Spleen (tissue), 13 donors: ENCODE measurements at places on chromosomes 13 and 19. TPM values are rescaled to one million over a fixed set of nuclear protein-coding genes. Genes with fewer than 3 reads are reported as not detected.
A peak's percentile ranks its signal among the peaks of the same experiment; 100 is the strongest.

TEX26 gene
- total RNA-seq = not detected

PHLDB3 gene
- 23.0 TPM for total RNA-seq

SRRM5 gene
- 0.59 TPM for total RNA-seq

CEBPA gene
- total RNA-seq = 17.8 TPM

KLK5 gene
- not detected for total RNA-seq

ASPDH gene
- total RNA-seq = not detected

OR7A5 gene
- not detected for total RNA-seq

PLPP2 gene
- 2.8 TPM for total RNA-seq

MBD3L4 gene
- not detected for total RNA-seq

FGF9 gene
- total RNA-seq = not detected

PRR20C gene
- total RNA-seq = not detected

SYNE4 gene
- total RNA-seq = 1.3 TPM

GRCh38 chr19:22595918-22596341, 38.2 kb upstream of the ZNF492 start:
- H3K4me1 ChIP-seq = no peaks in the 10 kb centered on the region
- no peak overlapping the region for H3K4me3 ChIP-seq
- no peaks in the 10 kb centered on the region for H3K27me3 ChIP-seq
- no peak for DNase-seq
- no peak overlapping the region for H3K27ac ChIP-seq

DNA sequence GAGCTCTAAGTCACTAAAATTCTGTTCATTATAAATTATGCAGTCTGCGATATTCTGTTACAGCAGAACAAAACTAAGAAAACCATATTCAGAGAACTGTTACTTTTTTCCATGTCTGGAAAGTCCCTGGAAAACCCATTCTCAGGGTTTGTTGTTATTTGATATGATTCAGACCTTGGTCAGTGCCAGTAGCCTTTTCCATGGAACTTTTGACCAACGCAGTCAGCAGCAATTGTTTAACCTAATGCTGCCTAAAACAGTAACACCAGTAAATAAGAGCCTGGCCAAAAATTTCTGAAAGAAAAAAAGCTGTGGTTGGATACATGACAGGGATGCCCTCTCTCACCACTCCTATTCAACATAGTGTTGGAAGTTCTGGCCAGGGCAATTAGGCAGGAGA, 402.7 kb downstream of the TBC1D4 start:
- H3K27ac ChIP-seq = no peak overlapping the region
- no peaks in the 10 kb centered on the region for H3K4me1 ChIP-seq
- H3K27me3 ChIP-seq = no peaks in the 10 kb centered on the region
- no peak overlapping the region for H3K4me3 ChIP-seq
- no peaks in the 10 kb centered on the region for H3K36me3 ChIP-seq
- DNase-seq = no peak

DNA sequence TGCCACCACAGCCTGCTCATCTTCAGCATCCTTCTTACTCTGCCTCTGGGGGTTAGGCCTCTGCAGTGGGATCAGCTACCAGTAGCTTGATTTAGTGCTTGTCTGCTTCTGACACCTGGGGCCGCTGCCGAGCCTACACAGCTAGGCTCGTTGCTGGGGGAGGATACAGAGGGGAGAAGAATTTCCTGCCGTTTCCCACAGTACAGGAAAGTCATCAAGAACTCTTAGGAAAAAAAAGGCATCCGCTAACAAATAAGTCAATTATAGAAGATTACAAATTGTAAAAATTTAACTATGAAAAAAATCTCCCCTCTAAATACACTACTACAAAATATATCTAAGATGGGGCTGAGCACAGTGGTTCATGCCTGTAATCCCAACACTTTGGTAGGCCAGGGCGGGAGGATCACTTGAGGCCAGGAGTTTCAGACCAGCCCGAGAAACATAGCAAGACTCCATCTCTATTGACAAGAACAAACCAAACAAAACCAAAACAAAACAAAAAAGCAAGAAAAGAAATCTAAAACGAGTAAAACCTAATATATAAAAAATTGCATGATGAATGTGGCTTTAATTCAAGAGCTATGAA, 26.7 kb downstream of the LATS2 start:
- H3K4me3 ChIP-seq = no peak overlapping the region
- DNase-seq = no peak
- H3K4me1 ChIP-seq = peaks cover 17% of the 10 kb centered on the region
- no peak overlapping the region for H3K27ac ChIP-seq
- H3K27me3 ChIP-seq = no peaks in the 10 kb centered on the region
- no peaks in the 10 kb centered on the region for H3K36me3 ChIP-seq

DNA sequence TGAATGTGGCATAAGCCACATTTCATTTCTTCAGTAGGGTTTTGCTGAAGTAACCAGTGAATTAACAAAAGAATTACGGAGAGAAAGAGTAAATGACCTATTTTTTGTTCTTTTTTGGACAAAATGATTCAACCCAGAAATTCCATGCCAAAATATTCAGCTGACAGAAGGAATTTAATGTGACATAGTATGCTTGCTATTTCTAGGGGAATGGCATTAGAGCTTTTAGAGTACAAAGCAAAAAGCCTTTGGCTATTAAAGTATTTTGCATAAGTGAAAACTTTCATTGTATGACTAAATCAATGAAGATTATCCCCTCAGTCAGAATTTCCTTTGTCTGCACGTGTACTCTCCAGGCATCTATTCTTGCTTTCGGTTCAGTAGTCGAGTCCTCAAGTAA, 465.3 kb downstream of the COG6 start:
- DNase-seq = no peak
- no peak overlapping the region for H3K27ac ChIP-seq
- no peak overlapping the region for H3K4me3 ChIP-seq
- H3K27me3 ChIP-seq = no peaks in the 10 kb centered on the region
- no peaks in the 10 kb centered on the region for H3K36me3 ChIP-seq

GRCh38 chr19:29550896-29551295, 25.1 kb downstream of the VSTM2B start:
- no peak overlapping the region for H3K27ac ChIP-seq
- DNase-seq = no peak
- H3K36me3 ChIP-seq = no peaks in the 10 kb centered on the region
- H3K27me3 ChIP-seq = no peaks in the 10 kb centered on the region
- no peak overlapping the region for H3K4me3 ChIP-seq
- H3K4me1 ChIP-seq = no peaks in the 10 kb centered on the region

DNA sequence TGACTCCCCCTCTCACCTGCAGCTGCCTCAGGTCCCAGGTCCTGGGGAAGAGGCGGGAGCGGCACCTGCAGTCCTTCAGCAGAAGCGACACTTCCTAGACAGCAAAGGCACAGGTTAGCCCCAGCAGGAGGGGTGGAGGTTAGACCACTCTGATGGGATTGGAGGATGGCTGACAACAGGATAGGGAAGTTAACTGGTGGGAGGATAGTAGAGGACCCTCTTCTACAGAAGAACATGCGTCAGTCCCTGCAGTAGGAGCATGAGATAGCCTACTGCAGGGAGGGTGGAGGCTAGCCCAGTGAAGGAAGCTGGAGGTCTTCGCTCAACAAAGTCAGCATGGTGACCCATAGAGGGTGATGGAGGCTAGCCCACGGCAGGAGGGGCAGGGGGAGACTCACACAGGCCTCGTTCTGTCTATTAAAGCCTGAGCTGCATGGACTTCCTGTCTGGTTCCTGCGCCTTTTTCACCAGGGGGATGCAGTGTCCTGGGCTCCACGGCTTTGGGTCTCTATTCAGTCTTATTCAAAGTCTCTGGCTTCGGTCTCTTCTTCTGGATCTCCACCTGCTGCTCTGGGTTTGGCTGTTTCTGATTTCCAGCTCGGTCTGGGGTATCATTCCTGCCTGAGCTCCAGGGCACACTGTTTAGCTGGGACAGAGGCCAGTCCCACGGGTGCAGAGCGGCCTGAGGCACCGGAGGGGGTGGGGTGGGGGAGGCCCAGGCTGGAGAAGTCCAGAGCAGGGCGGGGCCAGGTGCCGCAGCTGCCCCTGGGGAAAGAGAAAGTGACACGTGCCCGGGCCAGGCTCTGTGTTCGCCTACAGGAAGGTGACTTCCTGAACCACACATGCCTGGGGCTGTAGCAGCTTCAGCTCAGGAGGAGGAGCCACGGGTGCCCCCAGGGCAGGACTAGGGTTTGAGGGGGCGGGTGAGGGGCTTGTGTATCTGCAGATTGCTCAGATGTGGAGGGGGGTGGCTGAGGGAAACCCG, 7.3 kb downstream of the IFNL3 start:
- no peaks in the 10 kb centered on the region for H3K36me3 ChIP-seq
- no peak overlapping the region for H3K27ac ChIP-seq
- DNase-seq = peak; percentile 88
- H3K27me3 ChIP-seq = no peaks in the 10 kb centered on the region

GRCh38 chr13:23985839-23986238, 88.5 kb upstream of the C1QTNF9B start:
- no peak overlapping the region for H3K4me3 ChIP-seq
- no peak overlapping the region for H3K27ac ChIP-seq
- DNase-seq = no peak
- no peaks in the 10 kb centered on the region for H3K27me3 ChIP-seq
- H3K4me1 ChIP-seq = no peaks in the 10 kb centered on the region

GRCh38 chr19:35812220-35813042, at the start of gene PRODH2:
PRODH2 (minus strand) TSS chr19:35812845; CDS start chr19:35812805, 40 bp downstream.
- no peak within 1 kb of the TSS for H3K4me3 ChIP-seq
- no peaks in the 10 kb centered on the region for H3K27me3 ChIP-seq
- no peaks in the 10 kb centered on the region for H3K36me3 ChIP-seq
- no peaks in the 10 kb centered on the region for H3K4me1 ChIP-seq
- no peak within 1 kb of the TSS for H3K27ac ChIP-seq

- no peaks in the 10 kb centered on the region for H3K36me3 ChIP-seq
- no peak overlapping the region for H3K4me3 ChIP-seq
- DNase-seq = no peak
- no peaks in the 10 kb centered on the region for H3K27me3 ChIP-seq
Observed at GRCh38 chr19:30174791-30175190, 197.4 kb upstream of the ZNF536 start.

- H3K4me3 ChIP-seq = no peak overlapping the region
- H3K27me3 ChIP-seq = no peaks in the 10 kb centered on the region
- no peaks in the 10 kb centered on the region for H3K36me3 ChIP-seq
- no peak for DNase-seq
- no peak overlapping the region for H3K27ac ChIP-seq
Observed at GRCh38 chr13:113914333-113915011, 50.6 kb upstream of the GAS6 start.

DNA sequence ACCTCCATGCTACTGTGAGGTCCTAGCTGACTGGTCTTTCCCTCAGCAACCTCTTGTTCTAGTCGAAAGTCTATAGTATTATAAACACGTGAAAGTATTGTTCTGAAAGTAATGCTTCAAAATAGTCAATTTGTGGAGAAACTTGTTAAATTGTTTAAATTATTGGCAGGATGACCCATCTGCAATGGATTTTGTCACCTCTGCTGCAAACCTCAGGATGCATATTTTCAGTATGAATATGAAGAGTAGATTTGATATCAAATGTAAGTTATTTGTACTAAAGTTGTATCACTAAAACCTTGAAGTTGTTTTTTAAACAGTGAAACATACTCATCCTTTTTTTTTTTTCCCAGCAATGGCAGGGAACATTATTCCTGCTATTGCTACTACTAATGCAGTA, 25.9 kb downstream of the UBA2 start:
- no peak overlapping the region for H3K4me3 ChIP-seq
- no peak for DNase-seq
- no peak overlapping the region for H3K27ac ChIP-seq
- H3K4me1 ChIP-seq = no peaks in the 10 kb centered on the region
- H3K27me3 ChIP-seq = no peaks in the 10 kb centered on the region
- H3K36me3 ChIP-seq = peaks cover 92% of the 10 kb centered on the region

GRCh38 chr13:40311356-40312101, 354.9 kb downstream of the FOXO1 start:
- peaks cover 29% of the 10 kb centered on the region for H3K4me1 ChIP-seq
- DNase-seq = no peak
- no peak overlapping the region for H3K27ac ChIP-seq
- no peaks in the 10 kb centered on the region for H3K27me3 ChIP-seq
- H3K36me3 ChIP-seq = no peaks in the 10 kb centered on the region

GRCh38 chr19:48565090-48565489, 13.1 kb downstream of the SULT2B1 start:
- H3K4me1 ChIP-seq = no peaks in the 10 kb centered on the region
- no peaks in the 10 kb centered on the region for H3K36me3 ChIP-seq
- DNase-seq = no peak
- peaks cover 17% of the 10 kb centered on the region for H3K27me3 ChIP-seq
- H3K27ac ChIP-seq = no peak overlapping the region

GRCh38 chr13:73290844-73291243, 232.0 kb downstream of the KLF5 start:
- H3K36me3 ChIP-seq = no peaks in the 10 kb centered on the region
- no peaks in the 10 kb centered on the region for H3K4me1 ChIP-seq
- H3K27ac ChIP-seq = no peak overlapping the region

GRCh38 chr19:17076543-17076991, 990 bp downstream of the MYO9B start:
- H3K27me3 ChIP-seq = no peaks in the 10 kb centered on the region
- peak overlapping the region; percentile 88 for H3K27ac ChIP-seq
- peak; percentile 83 for DNase-seq
- H3K36me3 ChIP-seq = peaks cover 31% of the 10 kb centered on the region

- DNase-seq = no peak
- H3K36me3 ChIP-seq = peaks cover 18% of the 10 kb centered on the region
- peak overlapping the region; percentile 88 for H3K4me3 ChIP-seq
- H3K27ac ChIP-seq = peak overlapping the region; percentile 97
- H3K27me3 ChIP-seq = no peaks in the 10 kb centered on the region
Observed at GRCh38 chr13:49248622-49249002, 887 bp downstream of the CDADC1 start.

GRCh38 chr13:46567671-46568070, 14.7 kb downstream of the LRCH1 start:
- H3K27ac ChIP-seq = no peak overlapping the region
- no peaks in the 10 kb centered on the region for H3K36me3 ChIP-seq
- no peaks in the 10 kb centered on the region for H3K27me3 ChIP-seq
- no peak overlapping the region for H3K4me3 ChIP-seq
